Stimulated activated CD4-positive, alpha-beta T cell treated with anti-CD3 and anti-CD28 coated beads, Interleukin-12 subunit alpha, Interleukin-12 subunit beta, amount 100 ng/mL, for 48 hours (primary cell): ENCODE measurements at places on chromosomes 4 and X.

DNA sequence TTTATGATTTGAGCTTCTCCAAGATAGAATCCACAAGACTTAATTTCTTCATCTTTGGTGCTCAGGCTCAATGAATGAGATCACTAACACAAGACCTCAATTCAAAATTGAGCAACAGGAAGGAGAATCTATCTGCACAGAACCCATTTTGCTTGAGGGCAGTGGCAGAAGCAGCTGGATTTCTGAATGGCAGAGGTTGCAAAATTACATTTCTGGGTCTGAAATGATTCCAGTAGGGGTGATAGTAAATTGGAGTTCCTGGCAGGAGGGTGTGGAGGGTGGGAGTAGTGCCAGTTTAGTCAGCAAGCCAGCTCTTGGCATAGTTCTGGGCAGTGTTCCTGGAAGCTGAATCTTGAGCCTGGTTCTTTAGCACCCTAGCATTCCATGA lies 281.1 kb downstream of the SLC7A11 start:
- DNase-seq: no peak

GRCh38 chr4:71711044-71711984 lies 72.6 kb downstream of the GC start:
- DNase-seq: no peak

DNA sequence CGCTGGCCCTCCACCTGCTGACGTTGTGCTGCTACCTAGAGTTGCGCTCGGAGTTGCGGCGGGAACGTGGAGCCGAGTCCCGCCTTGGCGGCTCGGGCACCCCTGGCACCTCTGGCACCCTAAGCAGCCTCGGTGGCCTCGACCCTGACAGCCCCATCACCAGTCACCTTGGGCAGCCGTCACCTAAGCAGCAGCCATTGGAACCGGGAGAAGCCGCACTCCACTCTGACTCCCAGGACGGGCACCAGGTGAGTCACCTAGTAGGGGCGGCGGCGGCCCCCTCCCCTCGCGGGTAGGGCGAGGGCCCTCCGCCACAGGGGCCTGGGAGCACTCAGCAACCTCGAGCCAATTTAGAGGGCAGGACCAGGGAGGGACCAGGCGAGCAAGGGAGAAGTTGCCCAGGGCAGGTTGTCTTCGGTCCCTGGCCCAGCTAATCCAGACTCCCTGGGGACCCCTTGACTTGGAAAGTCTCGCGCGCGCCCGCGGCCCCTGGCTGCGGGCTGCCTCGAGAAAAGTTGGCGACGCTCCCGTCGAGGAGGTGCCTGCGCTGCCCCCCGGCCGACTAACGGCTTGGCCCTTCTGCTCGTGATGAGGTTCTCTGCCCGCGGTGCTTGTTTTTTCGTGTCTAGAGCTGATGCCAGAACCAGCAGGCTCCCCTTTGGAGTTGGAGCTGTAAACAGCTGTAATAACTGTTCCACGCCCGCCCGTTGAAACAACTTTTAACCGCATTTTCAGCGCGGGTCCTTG lies 717 bp downstream of the EDA start:
- DNase-seq: no peak

- DNase-seq: no peak
Observed at GRCh38 chr4:159776961-159777360, 674.1 kb downstream of the RAPGEF2 start.

- DNase-seq: no peak
Observed at GRCh38 chr4:68062501-68062900, 67.2 kb downstream of the TMPRSS11F start.

- DNase-seq: no peak
Observed at GRCh38 chr4:143700046-143700415, 444 bp downstream of the FREM3 start.

DNA sequence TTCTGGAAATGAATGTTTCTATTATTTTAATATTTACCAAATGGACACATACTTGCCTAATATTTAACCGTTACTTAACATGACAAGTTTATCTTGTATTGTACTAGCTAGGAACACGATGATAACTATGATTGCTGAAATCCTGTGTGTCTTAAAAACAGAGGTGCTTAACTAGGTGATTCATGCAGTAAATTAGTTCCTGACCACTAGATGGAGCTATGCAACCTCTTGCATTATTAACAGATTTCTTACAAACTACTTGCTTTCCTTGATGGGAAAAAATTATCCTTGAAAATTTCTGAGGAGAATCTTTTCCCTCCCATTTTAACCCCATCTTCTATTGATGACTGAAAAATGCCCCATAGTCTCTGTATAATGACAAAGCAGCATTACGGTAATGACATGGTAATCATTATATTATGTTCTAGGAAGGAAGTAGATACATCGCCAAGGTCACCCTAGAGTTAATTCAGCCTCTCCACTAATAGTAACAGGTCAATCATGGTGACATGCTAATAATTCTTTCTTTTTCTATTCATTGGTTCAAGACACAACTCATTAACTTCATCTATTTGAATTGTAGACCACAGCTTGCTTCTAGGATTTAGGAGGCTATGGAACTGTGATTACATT lies 844.2 kb downstream of the RAPGEF2 start:
- DNase-seq: peak; percentile 0

- DNase-seq: peak; percentile 16
Observed at GRCh38 chr4:74932832-74933561, at the start of gene PARM1. Gene PARM1, plus strand, starts transcription at chr4:74933116. Its CDS starts 212 bp downstream, at chr4:74933328.

GRCh38 chr4:154073107-154073822 lies 284.4 kb upstream of the SFRP2 start:
- peak; percentile 3 for DNase-seq

GRCh38 chrX:57451426-57452020 lies 140.3 kb upstream of the ZXDB start:
- DNase-seq: no peak

DNA sequence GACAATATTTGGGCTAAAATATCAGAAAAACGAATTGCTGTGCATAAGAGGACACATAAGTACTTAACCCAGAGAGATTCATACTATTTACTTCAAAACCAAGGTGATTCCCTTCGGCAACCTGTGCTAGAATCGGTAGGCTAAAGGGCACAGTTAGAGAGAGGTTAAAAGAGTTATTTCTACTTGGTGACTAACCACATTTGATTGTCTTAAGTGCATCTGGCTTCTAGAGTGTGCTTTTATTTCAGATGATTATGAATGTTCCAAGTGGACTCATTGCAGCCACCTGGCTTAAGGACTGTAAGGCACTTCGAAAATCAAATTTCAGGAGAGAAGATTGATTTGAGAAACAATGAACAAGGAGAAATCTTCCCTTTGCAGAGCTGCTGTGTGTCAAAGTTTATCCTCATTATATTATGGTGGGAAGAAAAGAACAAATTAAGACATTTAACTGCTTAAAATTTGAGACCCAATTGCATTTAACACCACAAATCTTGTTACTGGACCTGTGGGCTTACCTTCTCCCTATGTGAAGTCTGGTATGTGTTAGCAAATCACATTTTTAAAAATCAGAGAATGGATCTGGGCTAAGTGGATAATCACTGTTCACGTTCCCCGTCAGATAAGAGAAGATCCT lies 34.0 kb downstream of the PHOX2B start:
- DNase-seq: no peak

DNA sequence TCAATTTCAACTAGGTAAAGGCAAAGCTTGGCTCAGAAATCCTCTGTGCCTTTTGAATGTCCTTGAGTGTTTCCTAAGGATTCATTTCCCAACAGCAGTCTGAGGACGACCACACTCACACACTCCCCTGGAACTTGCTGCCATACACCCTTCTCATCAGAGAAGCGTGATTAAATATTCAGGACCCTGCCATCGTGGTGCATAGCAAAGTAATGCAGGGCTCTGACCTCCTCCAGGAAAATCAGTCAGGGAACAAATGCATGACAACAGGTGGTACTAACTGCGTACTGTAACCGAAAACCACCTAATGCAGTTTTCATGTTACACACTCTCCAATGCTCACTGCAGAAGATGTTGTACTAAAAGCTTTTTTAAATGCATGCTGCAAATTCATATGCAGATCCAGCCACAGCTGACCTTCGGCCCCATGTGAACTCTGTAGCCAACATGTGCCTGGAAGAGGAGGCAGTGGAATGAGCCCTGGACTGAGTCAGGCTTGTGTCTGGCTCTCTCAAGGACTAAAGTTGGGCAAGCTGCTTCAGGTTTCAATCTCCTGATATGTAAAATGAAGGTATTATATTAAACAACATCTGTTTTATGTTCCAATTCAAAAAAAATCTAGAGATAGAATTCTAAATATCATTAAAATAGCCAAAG lies 238.3 kb downstream of the KCNIP4 start:
- DNase-seq: no peak

DNA sequence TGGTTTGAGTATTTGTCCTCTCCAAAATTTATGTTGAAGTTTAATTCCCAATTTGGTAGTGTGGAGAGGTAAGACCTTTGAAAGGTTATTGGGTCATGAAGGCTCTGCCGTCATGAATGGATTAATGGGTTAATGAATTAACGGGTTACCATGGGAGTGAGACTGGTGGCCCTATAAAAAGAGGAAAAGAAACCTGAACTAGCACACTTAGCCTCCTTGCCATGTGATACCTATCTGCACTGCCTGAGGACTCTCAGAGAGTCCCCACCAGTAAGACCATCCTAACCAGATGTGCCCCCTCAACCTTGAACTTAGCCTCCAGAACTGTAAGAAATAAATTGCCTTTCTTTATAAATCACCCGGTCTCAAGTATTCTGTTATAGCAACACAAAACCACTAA lies 39.3 kb downstream of the PAGE1 start:
- no peak for DNase-seq
